Left colon (tissue), 2 donors: ENCODE measurements at places on chromosomes 6 and 20. TPM values are rescaled to one million over a fixed set of nuclear protein-coding genes. Genes with fewer than 3 reads are reported as not detected.

- no peak for DNase-seq
Measured at GRCh38 chr6:161684731-161685475, 411.0 kb upstream of the AGPAT4 start.

- no peak for DNase-seq
Measured at GRCh38 chr6:155253337-155253736, 10.5 kb upstream of the CLDN20 start.

DNA sequence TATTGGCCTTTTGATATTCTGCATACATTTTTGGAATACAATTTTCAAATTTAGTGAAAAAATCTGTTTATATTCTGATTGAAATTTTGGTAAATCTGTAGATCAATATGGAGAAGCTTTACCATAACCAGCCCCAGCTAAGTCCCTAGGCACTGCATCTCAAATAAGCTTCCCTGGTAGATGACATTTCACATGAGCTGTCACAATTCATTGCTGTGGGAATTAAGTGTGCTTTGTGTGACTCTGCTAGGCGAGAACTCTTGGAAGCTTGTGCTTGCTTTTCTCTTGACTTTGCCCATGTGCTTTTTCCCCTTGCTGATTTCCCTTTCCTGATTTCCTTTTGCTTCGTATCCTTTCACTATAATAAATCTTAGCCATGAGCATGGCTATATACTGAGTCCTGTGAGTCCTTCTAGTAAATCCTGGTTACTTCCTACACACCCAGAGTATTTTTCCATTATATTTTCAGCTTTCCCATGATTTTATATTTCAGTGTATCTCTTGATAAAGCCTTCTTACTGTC is 166.5 kb upstream of the MMS22L start:
- DNase-seq, result no peak

DNA sequence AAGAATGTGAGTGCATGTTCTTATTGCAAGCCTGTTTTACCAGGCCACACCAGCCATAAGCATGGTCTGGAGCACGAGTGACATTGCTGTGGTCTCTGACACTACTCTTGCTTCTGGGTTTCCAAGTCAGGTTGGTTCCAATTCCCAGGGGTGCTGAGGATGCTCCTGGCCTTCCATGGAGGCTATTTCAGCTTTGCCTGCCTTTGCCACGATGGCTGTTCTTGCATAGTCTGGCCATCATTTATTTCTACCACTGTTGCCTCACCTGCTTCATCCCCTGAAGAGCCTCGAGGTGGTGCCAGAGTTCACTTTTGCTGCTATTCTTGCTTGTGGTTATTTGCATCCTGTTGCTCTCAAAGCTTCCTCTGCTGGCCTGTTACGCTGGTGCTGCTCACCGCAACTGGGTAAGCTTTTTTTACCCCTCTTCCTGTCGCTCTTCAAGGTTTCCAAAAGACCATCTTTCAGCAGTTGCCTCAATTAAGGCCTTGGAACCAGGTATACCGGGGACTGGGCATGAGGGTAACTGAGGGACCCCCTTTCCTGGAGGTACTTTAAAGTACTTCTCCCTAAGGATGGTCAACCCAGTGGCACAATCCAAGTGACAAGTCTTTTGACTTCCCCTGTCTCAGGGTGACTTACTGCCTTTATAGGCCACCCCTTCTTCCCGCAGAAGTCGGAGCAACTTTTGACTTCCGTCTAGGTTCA is 64.5 kb downstream of the AKAP7 start:
- DNase-seq, result peak; percentile 32

Gene EDN1
- total RNA-seq, result 24.8 TPM
